ENCODE measurements at places on chromosomes 6 and 20. TPM values are rescaled to one million over a fixed set of nuclear protein-coding genes. Genes with fewer than 3 reads are reported as not detected.

The HLA-DOB gene
- total RNA-seq, result not detected

The SLCO4A1 gene
- 1.7 TPM for total RNA-seq

The TFAP2B gene
- total RNA-seq, result under 0.01 TPM

The CRYBG1 gene
- 0.49 TPM for total RNA-seq

The GNRH2 gene
- total RNA-seq, result not detected

The MPIG6B gene
- total RNA-seq, result not detected

The PRPH2 gene
- 3.4 TPM for total RNA-seq

The PI16 gene
- total RNA-seq, result 0.25 TPM

The MEA1 gene
- total RNA-seq, result 27.5 TPM

The TSBP1 gene
- total RNA-seq, result not detected

The ENPP4 gene
- total RNA-seq, result 22.1 TPM

The ANGPT4 gene
- total RNA-seq, result not detected

The C6orf89 gene
- 29.0 TPM for total RNA-seq

The BPIFA2 gene
- not detected for total RNA-seq

The ZBTB46 gene
- total RNA-seq, result 18.7 TPM

The SIM1 gene
- total RNA-seq, result not detected

The CRISP2 gene
- total RNA-seq, result 0.49 TPM

The C4A gene
- total RNA-seq, result 14.5 TPM

The HEY2 gene
- 0.98 TPM for total RNA-seq

The DEFB132 gene
- not detected for total RNA-seq

The SAMD10 gene
- 7.6 TPM for total RNA-seq

The TEAD3 gene
- total RNA-seq, result 0.74 TPM

The CTNNBL1 gene
- 49.2 TPM for total RNA-seq

The CDSN gene
- total RNA-seq, result not detected

The RIPOR3 gene
- 0.98 TPM for total RNA-seq

The OR2J3 gene
- not detected for total RNA-seq

The FANCE gene
- 8.9 TPM for total RNA-seq

The PHACTR3 gene
- total RNA-seq, result 31.0 TPM

The ECT2L gene
- 0.98 TPM for total RNA-seq

The GPR6 gene
- 0.74 TPM for total RNA-seq

The AVP gene
- not detected for total RNA-seq

The RAMACL gene
- 1.5 TPM for total RNA-seq

The HLA-DQB1 gene
- not detected for total RNA-seq

The ILRUN gene
- total RNA-seq, result 16.7 TPM

The CYP39A1 gene
- total RNA-seq, result 3.0 TPM

The TFAP2A gene
- total RNA-seq, result 0.25 TPM

The SLC22A16 gene
- total RNA-seq, result 0.49 TPM

The KCNB1 gene
- total RNA-seq, result 9.3 TPM

The KCNS1 gene
- 1.7 TPM for total RNA-seq

The DZANK1 gene
- 4.9 TPM for total RNA-seq

The ARMC2 gene
- total RNA-seq, result 10.6 TPM

The PPP1R3D gene
- 1.7 TPM for total RNA-seq

The SLC44A4 gene
- total RNA-seq, result not detected

The SMPDL3A gene
- 8.9 TPM for total RNA-seq

The HCRTR2 gene
- total RNA-seq, result 13.3 TPM

The FHL5 gene
- 0.74 TPM for total RNA-seq

The C6orf163 gene
- 6.4 TPM for total RNA-seq

The BMP6 gene
- total RNA-seq, result 3.4 TPM

The MYH7B gene
- under 0.01 TPM for total RNA-seq

The BIRC7 gene
- total RNA-seq, result not detected

The LAMA5 gene
- total RNA-seq, result 13.5 TPM

The GPR63 gene
- 8.6 TPM for total RNA-seq

The C6orf52 gene
- 0.98 TPM for total RNA-seq

The SGK1 gene
- 30.5 TPM for total RNA-seq
